ENCODE measurements at places on chromosomes 7 and 10.

DNA sequence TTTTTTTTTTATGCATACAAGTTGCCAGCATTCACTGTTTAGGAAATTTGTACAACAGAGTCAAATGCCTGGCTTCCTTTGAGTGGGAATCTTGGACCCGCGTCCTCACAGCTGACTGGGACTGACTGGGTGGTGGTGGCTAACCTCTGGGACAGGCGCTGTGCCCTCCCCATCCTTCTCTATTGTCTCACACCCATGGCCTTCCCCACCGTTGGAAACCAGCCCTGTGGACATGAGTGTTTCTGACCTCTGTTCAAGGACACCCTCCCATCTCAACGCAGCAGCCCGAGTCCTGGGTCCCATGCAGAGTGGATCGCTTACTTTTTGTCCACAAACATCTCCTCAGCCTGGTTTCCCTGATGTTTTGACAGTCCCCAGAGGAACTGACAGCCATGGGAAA is 125.1 kb upstream of the PPIF start:
- no peak for DNase-seq

DNA sequence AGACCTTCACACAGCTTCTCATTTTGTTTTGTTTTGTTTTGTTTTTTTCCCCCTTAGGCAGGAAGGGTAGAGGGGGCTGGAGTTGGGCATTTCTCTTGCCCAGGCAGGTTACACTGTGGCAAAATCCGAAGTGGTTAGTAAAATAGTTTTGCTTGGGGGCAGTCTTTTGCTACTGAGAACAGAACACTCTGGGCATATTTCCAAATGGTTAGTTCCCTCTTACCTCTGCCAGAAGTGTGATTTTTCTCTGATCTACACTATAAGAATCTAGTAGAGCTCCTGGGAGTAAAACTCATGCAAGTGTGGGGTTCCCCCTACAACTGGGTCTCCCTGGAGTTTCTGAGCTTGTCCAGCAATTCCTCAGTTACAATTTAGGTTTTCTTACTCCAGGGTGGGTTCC is 61.7 kb downstream of the NPS start:
- DNase-seq, result no peak

DNA sequence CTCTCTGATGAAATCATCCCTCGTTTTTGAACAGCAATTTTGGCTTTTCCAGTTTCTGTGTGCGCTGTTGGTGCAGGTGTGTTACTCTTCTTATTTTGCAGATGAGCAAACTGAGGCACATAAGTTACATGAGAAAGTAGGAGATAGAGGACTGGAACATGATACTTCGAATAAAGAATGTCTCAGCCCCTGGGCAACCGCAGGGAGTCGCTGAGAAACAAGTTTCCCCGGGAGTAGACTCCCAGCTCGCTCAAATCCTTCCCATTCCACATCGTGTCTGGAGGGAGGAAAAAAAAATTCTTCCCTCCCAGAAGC is 18.0 kb downstream of the MXI1 start:
- DNase-seq, result no peak

DNA sequence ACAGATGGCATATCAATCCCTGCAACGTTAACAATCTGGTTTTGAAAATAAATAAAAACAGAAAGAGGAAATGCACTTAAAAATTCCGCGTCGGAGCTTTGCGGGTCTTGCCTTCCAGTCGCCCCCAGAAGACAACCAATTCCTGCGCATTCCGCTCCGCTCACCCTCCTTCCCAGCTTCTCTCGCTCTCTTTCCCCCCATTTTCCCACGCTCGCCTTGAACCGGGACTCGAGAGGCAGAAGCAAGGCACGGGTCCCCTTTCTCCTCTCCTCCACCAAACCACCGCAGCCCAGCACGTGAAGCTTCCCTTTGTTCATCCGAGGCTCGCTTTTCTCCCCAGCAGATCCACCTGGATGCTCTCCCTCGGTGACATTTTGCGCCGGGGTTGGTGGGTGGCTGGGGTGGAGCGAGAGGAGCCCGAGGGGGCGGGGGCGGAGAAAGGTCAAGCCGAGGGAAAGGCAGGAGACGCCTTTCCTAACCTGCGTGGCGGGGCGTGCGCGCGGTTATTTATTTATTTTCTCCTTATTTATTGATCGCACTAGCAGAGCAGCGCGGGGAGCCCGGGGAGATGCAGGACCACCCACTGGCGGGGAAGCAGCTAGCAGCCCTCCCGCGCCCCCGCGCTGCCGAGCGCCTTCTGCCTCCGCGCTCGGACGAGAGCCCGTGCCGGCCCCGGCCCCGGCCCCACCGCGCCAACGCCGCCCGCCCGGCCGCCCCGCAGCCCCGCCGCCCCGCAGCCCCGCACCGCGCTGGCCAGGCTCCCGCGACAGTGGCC is at the start of gene KCND2:
KCND2 (plus strand) TSS at position 475 of the 775 bp plus-strand sequence.
- peak; percentile 33 for DNase-seq

DNA sequence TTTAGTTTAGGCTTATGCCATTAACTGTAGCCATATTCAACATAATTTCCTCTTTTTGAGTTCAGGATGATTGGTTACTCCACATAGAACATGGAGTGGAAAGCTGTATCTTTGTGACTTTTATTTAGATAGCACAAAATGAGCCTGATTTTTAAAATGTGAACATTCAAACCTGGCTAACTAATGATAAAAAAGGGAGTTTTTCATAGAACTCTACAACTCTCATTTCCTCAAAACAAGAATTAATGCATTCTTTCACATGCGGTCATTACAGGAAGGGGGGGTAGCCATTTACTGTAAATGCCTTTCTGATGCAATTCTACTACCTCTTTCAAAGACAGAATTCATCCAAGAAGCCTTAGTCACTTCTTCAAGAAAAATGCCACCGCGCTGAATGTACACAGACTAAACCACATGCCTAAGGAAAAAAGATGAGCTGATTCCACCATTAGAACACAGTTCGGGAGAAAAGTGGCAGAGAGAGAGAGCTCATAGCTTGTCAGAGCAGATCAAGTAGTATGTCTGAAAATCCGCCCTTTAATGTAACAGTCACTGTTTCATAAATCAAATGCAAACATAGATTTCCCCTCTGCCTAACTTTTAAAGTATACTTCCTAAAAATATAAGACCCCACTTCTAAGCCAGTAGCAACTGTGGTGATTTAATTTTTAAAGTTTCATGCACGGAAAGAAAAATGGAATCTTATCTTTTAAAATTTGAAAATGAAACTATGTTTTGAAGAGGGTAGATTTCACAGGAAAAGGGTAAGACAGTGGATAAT is 226.4 kb upstream of the KLF14 start:
- DNase-seq, result no peak

- no peak for DNase-seq
Observed at GRCh38 chr10:8369666-8370065, 315.2 kb downstream of the GATA3 start.

DNA sequence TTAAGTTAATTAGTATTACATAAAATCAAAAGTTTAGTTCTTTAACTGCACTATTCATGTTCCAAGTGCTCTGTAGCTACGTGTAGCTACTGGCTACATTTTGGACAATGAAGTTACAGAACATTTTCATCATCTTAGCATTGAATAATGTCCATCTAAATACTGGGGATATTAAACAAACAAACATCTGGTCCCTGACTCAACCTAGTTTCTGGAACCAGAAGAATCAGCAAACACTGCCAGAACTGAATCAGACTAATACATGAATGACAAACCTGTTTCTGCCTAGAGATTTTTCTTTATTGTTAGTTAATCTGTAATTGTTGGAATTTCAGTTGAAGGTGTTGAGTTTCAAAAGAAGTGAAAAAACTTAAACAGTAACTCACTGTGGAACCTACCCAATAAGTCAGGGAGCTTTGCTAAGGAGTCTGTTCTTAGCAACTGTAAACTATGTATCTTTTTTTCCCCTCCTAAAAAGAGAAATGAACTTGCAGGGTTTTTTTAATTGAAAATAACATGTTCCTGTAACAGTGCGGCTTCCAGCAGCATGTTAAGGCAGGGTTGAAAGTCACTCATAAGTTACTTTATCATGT is 58.3 kb downstream of the CDK13 start:
- DNase-seq, result no peak

DNA sequence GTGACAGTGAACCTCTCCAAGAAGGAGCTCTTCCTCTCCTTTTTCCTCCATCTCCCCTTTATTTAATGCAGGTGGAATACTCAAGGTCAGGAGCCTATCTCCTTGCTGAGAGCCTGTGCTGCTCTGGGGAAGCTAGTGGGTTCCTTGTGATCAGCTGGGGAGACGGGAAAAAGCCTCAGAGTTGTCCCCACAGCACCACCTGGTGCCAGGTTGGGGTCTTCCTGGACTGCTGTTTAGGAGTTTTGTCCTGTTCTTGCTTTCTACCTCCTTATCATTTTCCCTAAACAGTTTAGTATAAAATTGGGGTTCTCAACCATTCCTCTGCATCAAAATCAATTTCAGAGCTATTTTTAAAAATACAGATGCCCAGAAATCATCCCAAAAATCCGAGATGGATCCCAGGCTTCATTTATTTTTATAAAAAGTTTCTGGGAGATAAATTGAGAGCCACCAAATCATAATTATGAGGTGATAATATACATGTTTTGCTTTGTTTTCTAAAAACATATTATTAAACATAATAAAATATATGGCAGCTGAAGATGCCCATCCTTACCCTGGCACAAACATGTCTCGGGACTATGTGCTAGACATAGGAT is 44.3 kb downstream of the MACC1 start:
- DNase-seq, result peak; percentile 83

- DNase-seq, result peak; percentile 51
Observed at GRCh38 chr10:86535132-86535882, 13.7 kb upstream of the WAPL start.

DNA sequence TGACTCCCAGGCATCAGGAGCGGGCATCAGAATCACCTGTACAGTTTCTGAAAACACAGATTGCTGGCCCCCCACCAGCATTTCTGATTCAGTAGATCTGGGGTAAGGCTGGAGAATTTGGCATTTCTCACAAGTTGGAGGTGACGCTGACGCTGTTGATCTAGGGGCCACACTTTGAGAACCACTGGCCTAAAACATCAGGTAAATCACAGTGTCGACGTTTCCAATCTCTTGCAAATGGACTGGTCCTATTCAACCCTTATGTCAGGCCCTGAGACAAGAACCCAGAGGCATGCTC is 564.0 kb downstream of the KCNMA1 start:
- DNase-seq, result no peak

- no peak for DNase-seq
Observed at GRCh38 chr7:24755541-24756407, 1.5 kb downstream of the GSDME start.

- DNase-seq, result no peak
Observed at GRCh38 chr10:5546891-5547680, 22.3 kb downstream of the CALML3 start.

DNA sequence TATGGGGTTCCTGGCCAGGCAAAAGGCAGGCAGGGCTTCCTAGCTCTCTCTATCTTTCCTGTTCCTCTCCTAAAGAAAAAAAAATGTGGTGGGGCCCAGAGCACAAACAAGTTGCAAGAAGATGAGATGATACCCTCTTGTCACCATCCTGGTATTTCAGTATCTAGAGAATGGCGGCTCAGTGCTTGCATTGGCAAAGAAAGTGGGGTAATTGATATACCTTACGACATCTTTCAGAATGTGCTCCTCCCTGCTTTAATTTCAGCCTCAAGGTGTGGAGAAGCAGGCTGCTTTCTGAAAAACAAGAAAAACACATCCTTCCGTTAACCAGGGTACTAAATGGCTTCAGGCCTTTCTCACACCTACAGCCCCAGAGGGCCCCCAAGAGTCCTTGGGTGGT is 34.5 kb upstream of the CUX1 start:
- no peak for DNase-seq

DNA sequence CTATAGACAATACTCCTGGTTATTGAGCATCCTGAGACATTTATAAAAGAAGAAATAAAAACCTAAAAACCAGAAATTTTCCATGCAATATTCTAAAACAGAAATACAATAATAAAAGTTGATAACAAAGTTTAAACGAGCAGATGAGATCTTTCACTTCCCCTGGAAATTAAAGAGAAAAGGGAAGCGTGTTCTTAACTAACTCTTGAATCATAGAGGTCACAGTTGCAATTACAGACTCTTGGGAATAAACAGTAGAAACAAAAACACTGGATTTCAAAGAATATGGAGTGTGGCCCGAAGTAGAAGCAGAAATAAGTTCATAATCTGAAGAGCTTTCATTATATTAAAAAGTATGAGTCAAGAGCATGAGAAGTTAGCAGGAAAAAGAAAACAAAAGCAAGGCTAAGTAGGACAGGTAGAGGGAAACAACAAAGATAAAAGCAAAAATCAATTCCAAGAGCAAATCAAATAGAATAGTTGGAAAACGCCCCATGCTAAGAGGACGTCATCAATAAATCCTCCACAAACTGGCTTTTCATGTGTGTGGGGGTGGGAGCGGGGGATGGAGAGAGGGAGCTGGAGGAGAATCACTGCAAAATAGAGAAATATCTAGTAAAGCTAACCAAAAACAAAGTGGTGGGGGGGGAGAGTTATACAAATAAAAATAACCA is 55.2 kb upstream of the C10orf71 start:
- no peak for DNase-seq

DNA sequence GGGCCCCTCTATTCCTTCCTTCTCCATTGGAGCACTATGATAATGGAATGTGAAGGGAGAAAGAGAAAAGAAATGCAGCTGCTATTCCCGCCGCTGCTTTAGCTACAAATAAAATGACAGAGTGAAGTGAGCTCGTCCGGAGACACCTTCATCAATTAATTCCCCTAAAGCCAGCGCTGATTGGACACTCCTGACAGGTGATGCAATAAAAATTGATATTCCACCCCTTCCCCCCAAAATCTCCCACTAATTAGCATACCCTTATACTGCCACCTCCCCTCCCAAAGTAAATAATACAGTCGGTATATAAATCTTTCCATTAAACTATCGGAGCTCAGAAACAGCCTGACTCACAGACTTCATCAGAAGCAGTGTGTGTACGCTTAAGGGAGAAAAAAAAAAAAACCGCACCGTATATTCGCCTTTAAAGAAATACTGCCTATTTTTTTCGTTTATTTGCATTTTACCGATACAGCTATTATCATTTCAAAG is 7.3 kb downstream of the SKIDA1 start:
- no peak for DNase-seq

DNA sequence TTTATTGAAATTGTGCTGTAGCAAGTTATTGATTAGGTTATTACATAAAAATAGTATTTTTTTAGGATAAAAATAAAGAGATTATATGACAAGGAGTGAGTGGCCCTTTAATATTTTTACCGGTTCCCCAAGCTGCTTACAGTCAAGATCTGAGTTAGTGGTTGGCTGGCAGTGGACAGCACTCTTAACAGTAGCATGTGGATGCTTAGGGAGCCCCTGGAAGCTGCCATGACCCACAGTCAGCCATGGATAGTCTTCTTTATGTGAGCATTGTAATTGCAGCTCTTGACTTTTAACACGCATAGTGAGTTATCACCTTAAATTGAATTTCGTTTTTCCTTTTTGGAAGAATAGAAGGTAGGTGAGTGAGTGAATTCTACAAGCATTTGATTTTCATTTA is 22.1 kb downstream of the RAB18 start:
- DNase-seq, result no peak

GRCh38 chr7:74027683-74028320 is at the start of gene ELN:
TSS of gene ELN (plus strand) at chr7:74028173. CDS start at chr7:74028188, 15 bp downstream.
- DNase-seq, result peak; percentile 92

- DNase-seq, result no peak
Observed at GRCh38 chr10:77007834-77008233, 629.8 kb downstream of the KCNMA1 start.

Measured in uterus (tissue), 4 donors.